ENCODE measurements at places on chromosomes 1 and 21.

GRCh38 chr1:154760469-154760933, 109.6 kb downstream of the KCNN3 start:
- peak; percentile 86 for DNase-seq

GRCh38 chr1:100353071-100353801, 930 bp downstream of the CDC14A start:
- peak; percentile 33 for DNase-seq

GRCh38 chr1:77413541-77414335, 131.9 kb downstream of the AK5 start:
- no peak for DNase-seq

DNA sequence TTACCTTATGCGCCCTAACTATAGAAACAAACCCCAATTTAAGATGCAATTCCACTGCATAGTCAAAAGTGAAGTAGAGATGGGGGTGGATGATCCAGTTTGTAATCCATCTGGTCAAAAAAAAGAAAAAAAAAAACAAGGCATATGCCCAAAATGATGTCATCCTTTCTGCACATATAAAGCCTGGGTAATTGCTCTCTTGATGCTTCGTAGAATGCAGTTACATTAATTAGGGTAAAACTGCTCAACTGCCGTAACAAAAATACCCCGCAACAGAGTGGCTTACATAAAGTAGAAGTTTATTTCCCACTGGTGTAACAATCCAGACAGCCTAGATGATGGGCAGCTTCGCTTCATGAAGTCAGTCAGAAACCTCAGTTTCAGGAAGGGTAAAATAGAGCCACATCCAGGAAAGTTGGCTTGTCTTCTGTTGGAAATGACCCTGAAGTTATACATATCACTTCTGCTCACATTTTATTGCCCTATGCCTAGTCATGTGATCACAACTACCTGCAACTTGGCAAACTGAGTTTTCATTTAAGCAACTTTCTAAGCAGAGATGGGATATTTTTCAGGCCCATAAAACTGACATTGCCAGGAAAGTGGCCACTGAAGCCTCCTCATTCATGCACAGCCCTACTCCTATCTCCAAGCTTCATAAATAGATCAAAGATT, 221.7 kb downstream of the C1orf94 start:
- DNase-seq, result no peak

DNA sequence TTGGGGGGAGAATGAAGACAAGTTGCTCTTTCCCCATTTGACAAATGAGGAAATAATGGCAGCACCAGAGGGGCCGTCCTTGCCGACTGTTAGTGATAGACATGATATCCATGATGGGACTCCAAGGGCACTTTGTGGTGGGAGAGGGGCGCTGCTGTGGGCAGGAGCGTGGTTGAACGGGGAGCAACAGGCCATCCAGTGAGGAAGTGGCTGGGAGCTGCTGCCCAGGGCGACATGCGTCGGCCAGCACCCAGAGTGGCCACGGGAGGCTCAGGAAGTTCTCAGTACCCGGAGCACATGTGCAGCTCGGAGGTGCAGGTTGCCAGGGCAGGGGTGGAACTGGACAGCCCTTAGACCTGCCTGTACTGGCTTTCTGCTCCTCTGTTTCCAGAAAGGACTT, 71.0 kb downstream of the SLC35F3 start:
- no peak for DNase-seq

DNA sequence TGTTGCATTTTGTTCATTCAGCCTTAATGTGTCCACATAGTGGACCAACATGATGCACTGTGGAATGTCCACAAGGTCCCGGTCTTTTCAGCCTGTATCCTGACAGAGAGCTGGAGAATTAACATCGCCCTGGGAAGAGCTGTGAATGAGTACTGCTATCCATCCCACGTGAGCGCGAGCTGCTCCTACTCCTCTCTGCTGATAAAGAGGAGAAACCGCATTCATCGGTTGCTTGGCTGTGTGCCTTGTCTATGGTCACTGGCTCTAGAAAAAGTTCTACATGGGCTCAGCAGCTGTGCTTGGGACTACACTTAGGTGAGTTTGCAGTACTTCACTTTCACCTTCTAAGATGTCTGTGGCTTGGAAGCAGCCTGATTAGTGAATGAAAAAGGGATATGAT, 31.1 kb upstream of the IGSF5 start:
- DNase-seq, result no peak

- DNase-seq, result no peak
Measured at GRCh38 chr1:179295164-179295755, 1.7 kb downstream of the SOAT1 start.

DNA sequence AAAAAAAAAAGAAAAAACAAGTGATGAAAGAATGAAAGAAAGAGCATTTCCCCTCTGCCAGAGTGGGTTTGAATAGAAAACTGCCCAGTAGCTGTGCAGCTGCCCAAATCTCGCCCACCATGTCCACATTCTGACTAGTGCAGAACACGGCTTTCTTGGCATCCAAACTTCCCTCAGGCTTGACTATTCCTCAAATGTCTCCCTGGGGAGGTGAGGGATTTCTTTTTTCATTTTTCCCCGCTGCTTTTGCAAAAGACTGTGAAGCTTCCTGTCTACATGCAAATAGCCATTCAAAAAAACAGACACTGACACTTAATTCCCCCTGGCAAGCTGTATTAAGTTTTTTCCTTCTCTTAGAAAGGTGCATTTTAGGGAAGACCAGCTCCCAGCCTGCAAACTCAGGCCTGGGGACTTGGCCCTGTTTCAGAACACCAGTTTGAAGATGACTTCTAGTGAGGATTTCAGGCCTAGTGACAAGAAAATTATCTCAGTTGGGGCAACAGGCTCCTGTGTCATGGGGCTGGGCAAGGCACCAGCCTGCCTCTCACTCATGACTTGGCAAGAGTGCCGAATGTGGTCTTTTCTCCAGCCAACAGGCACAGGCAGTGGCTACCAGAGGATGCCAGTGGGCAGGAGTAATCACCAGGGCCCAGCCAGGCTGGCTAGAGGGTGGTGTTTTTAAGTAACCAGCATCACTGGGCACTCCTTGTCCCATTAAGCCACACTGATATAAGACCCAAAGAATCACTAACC, 178.1 kb upstream of the NFIA start:
- DNase-seq, result no peak

GRCh38 chr1:26289158-26290059, 9.5 kb downstream of the SH3BGRL3 start:
- no peak for DNase-seq

DNA sequence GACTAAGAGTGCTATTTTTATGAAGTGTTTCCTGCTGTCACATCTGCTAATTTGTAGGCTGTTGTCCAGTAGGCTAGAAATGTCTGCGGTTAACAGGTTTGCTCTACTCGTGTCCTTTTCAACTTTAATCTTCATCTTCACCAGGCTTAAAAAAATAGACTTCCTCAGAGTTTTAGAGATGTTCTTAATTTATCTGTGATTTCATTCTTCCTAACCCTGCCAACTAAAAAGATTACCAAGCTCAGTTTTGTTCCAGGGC, 66.8 kb downstream of the SASS6 start:
- DNase-seq, result no peak

DNA sequence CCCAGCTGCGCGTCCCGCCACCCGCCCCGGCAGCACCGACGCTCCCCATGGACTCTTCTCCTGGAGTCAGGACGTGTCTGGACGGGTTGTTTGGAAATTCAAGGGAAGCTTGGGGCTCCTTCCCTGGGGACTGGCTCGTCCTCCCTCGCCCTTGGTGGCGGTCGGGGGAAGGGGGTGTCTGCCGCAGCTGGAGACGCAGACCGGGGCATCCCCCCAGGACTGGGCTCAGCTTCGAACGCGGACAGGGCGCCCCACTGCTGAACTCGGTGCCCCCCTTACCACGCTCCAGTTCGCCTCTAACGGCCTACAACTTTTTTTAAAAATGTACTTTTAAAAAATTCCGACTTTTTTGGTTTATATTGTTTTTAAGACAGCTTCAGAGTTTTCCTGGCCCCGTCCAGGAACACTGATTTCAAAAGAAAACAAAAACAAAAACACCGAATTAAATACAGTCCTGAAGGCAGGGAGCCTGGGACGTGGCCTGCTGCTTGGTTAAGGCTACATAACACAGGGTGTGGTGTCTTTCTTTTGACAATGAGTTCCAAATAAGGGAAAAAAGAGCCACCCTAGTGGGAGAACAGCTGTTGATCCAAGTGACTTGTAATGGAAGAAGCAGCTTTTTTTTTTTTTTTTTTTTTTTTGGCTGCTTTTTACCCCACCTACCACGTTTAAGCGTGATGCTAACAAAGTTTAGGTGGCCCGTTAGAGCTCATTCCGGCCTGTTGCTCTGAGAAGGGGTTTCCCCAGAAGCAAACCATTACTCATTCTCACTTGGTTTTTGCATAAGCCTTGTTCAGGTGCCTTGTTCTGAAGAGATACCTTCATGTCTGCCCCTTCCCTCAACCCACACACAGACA, 862 bp upstream of the DIPK1A start:
- peak; percentile 58 for DNase-seq

DNA sequence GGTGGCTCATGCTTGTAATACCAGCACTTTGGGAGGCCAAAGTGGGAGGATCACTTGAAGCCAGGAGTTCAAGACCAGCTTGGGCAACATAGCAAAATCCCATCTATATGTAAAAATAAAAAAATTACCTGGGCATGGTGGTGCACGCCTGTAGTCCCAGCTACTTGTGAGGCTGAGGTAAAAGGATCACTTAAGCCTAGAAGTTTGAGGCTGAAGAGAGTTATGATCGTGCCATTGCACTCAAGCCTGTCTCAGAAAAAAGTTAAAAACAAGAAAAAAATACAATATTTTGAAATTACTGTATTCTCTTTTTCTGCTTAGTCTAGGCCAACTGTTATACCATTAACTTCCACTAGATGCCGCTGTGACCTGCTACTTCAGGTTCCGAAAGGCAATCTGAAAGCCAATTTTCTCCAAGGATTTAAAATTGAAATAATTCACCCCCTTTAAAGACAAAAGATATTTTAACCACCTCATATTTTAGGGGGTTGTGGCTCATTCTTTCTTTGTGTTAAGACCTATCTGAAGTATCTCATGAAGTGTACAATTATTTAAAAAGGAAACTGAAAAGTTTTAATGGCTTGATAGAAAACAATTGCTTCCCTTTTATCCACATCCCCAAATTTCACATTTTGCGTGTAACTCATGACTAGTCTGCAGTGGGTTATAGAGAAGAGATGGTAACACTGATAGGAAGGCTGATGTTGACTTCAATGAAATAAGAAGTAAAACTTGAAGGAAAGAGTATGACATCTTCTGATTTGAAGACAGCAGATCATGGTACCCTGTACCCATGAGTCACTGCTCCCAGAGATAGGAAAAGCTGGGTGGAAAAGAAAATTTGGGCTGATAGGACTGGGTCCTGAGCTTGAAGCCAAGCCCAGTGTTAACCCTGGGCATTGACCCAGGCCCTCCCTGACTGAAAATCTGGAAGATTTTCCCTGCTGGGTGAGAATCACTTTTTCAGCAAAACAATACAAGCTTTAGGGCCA, 24.4 kb upstream of the CLDN14 start:
- DNase-seq, result peak; percentile 11

DNA sequence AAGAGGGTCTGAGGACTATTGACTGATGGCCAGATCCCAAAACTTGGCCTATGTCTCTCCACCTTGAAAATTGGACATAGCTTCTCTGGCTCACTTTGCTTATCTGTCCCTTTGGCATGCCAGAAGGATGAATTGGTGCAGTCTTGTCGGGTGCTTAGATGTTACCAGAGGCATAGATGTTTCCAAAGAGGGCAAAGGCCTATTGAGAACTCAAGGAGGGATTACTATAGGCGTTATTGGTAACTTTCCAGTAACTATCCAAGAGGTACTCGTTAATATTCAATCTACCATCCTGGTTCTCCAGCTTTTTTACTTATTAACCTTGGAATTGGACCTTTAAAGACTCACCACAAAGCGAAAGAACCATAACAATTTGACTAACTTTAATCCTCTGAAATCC, 368.3 kb upstream of the ESRRG start:
- no peak for DNase-seq

DNA sequence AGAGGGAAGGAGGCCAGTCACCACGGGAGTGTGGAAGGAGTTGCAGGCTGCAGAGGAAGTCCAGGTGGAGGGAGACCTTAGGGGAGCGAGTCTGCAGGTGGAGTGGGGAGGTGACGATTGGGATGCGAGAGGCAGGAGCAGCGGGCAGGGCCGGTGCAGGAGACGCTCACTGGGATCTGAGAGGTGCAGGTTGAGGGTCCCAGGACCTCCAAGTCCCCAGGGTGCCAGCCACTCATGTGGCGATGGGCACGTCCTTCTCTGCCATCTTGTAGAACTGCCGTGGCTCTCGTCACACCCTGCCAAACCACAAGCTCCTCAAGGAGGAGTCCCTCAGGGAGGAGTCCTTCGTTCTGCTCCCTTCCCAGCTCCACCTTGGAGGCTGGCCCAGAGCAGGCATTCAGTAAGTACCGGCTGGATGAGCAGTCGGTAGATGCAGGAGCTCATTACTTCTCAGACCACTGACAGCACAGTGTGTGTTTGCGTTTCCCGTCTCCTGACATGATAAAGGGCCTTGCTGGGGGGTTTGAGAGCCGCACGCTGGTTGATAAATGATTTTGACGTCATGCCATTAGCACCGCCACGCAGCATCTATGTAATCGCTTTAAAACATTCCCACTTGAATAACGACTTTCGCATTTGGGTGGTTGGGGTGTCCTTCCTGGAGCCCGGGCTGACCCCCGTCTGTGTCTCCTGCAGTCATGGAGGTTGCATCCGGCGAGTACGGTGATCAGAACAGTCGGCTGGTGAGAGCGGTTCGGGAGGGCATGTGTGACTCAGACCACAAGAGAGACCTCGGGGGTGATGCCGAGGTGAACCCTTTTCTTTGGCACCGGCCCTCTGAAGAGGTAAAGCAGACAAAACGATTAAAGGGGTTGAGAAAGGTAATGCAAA, 27.8 kb downstream of the TFF3 start:
- no peak for DNase-seq

- no peak for DNase-seq
Measured at GRCh38 chr1:154835531-154836324, 34.4 kb downstream of the KCNN3 start.

GRCh38 chr1:209344156-209344555, 239.4 kb upstream of the CAMK1G start:
- DNase-seq, result no peak

DNA sequence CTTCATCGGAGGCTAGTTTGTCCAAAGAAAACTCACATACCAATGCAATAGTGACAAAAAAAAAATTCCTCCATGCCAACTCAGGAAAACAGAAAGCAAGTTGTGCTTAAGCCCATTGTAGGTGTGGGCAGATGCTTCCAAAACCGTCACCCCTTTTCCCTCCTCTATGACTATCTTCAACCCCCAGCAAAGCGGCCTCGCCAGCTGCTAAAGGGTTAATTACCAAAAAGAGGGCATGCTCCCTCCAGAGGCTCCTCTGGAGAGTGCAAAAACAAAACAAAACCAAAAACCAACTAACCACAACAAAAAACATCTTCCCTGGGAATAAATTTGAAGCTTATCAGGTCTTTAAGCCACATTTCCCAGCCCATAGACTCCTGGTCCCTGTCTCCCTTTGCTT, 1.2 kb downstream of the LMOD1 start:
- DNase-seq, result no peak

All from activated CD4-positive, alpha-beta T cell treated with anti-CD3 and anti-CD28 coated beads, Interleukin-2, amount 50 U/mL, for 1 hour (primary cell).